ENCODE measurements at places on chromosomes 5 and 9.

DNA sequence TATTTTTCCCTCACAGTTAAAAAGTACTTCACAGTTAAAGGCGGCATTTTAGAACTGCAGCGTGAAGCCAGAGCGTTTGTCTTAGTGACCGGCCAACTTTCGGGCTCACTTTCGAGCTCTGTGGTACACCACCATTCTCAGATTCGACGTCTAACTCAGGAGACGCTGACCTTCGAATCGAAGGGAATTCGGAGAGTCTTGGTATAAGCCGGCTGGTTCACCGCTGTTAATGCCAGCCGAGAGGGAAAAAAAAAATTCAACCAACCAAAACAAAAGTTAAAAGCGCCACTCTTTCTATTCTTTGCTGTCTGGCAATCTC, 544 bp upstream of the SNX24 start:
- DNase-seq = peak; percentile 57

GRCh38 chr5:137796279-137796678, 42.1 kb upstream of the HNRNPA0 start:
- no peak for DNase-seq

DNA sequence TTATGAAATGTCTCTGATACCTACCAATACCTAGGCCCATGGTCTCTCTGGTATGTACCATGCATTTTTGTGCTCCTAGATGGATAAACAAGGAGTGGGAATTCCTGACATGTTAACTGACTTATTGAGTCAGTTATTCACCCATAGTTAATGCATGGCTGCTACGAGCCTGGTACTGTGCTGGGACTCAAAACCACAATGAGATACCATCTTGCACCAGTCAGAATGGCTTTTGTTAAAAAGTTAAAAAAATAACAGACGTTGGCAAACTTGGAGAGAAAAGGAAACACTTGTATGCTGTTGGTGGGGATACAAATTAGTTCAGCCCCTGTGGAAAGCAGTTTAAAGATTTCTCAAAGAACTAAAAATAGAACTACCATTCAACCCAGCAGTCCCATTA, 293.8 kb downstream of the OSTF1 start:
- no peak for DNase-seq

DNA sequence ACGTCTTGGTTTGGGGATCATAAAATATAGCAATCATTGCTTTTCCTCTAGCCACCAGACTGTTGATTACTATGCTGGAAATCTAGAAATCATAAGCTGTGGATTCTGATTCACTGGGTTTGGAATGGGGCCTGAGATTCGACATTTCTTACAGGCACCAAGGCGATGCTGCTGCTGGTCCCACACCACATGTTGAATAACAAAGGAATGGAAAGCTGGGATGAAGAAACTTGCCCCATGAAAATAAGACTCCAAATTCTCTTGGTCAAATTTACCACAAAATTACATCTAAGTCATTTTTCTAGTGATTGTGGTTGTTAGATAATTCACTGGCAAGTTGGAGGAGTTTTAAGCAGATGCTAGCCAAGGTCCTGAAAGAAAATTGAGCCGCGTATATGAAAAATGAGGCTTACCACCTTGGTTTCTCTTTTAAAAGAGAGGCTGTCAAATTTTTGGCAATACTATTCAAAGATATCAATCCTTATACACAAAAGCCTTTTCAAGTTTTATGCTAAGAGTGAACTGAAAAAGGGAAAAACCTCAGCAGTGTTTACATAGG, 23.0 kb upstream of the MEIKIN start:
- DNase-seq = no peak

DNA sequence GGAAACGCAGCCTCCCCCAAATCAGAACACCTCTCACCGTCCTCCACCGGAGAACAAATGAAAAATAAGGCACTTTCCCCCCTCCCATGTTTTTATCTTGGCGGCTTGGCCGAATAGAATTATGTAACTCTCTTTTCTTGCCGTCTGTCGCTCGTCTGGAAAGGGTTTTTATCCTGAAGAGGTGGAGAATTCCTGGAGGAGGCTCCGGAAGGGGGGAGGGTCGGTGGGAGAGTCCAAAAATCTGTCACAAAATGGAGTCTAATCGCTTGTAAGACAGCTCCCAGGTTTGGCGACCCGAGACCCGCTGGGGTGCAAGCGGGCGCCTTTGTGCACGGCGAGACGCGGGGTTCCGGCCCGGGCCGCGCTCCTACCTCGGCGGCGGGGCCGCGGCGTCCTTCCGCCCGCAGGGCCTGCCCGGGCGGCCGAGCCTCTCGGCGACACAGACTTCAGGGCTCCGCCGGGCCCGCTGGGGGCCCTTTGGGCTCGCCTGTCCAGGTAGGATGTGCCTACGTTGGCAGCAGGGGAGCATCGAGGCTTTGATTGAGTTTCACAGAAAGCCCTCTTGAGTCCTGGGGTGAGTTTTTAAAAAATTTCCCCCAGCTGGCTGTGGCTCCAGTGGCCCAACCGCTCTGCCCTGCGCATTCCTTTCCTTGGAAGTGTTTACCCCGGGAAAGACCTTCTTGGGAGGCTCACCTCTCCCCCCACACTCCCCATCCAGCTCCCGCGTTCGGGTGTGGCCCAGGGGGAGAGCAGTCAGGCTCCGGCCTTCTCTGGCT, 5.0 kb downstream of the LMX1B start:
- no peak for DNase-seq

DNA sequence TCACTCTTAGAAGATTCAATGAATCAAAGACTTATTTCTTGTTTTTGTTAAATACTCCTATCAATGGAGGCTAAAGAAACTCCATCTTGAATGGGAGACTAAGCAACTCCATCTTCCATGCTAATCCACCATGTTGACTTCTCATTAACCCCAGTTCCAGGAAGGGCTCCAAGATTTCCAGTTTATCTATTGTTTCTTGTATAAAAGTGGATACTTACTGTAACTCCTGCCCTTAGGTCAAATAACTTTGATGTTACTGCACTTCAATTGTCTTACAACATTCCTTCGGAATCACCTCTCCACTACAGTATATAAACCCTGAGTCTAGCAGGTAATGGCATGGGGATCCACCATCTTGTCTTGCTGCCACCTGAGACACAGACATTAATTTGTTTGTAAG, 63.0 kb downstream of the PUM3 start:
- DNase-seq = no peak

DNA sequence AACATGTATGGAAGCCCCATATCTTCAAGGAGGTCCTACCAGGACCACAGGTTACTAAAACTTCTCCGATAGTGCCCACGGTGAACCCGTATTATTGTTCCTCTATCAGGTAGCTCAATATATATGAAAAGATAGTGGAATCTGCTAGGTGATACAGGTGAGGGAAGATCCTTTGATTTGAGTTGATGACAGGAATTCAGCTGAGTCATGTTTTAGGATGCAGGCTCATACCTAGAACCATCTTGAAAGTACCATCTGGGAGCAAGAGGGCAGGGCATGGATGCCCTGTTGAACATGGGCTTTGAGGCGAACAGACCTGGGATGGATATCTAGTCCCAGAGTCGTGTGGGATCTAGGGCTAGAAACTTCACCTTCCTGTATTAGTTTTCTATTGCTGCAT, 31.8 kb downstream of the UBLCP1 start:
- DNase-seq = no peak

DNA sequence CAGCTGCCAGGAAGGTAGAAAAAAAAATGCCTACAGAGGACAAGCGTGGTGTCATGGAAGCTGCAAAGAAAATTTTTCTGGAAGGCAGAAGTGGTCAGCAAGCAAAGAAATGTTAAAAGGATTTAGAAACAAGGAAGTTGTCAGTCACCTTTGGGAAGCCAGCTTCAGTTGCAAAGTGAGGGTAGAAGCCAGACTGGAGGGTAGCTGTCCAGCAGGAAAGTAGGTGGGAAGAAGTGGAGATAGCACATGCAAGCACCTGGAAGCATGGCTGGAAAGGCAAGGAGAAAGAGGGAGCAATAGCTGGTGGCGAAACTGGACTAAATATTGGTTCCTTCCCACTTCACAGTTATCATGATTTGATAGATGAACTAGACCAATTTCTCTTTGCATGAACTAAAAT, 54.3 kb downstream of the ADRB2 start:
- no peak for DNase-seq

GRCh38 chr5:131993676-131994075, 17.8 kb downstream of the ACSL6 start:
- no peak for DNase-seq

GRCh38 chr5:148335259-148335658, at the start of gene SPINK9:
TSS of gene SPINK9 (plus strand) at chr5:148335559. CDS start at chr5:148335614, 55 bp downstream.
- DNase-seq = no peak

GRCh38 chr5:107576155-107576554, 94.6 kb downstream of the EFNA5 start:
- DNase-seq = no peak

DNA sequence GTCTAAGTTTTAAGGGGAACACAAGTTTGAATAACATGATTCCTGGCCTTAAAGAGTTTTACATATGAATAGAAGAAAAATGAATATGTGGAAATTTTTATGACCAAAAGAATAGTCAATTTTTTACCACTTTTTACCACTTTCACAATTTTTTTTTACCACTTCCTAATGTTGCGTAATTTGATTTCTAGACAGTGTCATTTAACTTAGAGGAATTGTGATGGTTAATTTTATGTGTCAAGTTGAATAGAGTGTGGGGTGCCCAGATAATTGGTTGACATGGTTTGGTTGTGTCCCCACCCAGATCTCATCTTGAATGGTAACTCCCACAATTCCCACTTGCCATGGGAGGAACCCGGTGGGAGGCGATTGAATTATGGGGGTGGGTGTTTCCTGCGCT, 416.6 kb downstream of the KIF4B start:
- no peak for DNase-seq

DNA sequence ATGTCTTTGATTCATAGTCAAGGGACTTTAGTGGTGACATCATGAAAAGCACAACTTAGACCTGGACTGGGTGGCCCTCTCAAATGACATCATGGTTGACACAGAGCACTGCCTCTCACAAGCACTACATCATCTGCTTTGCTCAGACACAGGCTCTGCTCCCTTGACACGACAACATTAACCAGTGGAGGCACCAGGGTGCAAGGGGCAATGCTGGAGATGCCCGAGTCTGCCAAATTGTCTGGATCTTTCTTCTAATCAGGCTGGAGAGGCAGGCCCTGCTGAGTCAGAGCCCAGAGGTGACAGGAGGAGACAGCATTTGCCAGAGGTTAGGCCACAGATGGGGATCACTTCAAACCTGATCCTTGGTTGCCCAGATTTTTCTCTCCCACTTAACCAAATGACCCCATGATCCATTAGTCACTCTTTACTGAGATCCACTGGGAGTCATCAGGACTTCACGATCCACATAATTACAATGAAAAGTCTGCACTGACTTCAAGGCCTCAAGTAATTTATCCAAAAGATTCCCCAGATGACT, 174.4 kb downstream of the SLIT3 start:
- DNase-seq = no peak

DNA sequence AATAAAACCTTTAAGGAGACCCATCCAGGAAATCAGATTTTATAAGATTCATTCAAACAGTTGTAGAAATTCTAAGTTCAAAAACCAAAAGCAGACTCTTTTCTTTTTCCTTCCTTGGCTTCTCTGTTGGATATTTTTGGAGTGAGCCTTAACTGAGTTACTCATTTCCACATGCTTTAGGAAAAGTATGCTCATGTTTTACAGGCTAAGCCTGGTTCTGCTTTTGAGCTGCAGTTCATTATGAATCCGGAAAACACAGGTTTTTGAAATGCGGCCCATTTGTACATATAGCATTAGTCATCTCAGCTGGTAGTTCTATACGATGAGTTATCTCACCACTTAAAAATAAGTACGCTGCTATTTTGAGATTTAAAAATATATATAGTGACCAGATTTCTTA, 156.6 kb upstream of the DMRT1 start:
- no peak for DNase-seq

DNA sequence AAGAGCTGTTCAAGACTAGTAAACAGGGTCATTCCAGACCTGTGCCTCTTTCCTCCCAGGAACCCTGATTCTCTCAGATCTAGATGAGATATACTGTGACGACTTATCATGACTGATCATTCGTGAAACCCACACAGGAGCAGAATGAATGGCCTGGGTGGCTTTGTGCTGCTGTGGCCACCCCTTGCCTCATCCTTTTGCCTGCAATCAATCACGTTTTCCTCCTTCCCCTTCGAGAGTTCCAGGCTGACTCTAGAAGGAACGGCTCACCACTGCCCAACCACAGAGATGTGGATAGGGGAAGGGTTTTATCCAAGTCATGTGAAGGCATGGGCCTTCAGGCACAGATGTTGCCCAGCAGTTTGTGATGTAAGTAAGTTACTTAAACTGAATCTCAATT, 5.8 kb downstream of the ANXA6 start:
- DNase-seq = peak; percentile 63

- DNase-seq = no peak
Measured at GRCh38 chr5:140205216-140205615, 30.2 kb downstream of the CYSTM1 start.

DNA sequence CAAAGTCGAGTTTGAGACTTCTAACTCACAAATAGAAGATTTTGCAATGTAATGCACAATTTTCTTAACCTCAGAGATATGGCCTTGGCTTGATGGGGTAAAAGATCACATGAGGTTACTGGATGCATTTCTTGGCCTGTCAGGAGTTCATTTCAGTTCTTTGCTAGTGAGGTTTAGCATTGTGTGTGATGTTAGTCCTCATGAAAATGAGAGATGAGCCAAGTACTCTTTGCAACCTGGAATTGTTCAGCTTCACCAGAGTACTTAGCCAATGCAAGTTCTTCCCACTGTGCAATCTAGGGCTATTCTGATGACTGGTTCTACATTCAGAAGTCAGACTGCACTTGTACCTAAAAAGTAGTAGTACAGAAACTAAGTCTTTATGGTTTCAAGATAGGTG, 24.9 kb downstream of the GNAQ start:
- DNase-seq = no peak

GRCh38 chr9:82332774-82333152, 344.2 kb downstream of the SPATA31D1 start:
- DNase-seq = no peak

DNA sequence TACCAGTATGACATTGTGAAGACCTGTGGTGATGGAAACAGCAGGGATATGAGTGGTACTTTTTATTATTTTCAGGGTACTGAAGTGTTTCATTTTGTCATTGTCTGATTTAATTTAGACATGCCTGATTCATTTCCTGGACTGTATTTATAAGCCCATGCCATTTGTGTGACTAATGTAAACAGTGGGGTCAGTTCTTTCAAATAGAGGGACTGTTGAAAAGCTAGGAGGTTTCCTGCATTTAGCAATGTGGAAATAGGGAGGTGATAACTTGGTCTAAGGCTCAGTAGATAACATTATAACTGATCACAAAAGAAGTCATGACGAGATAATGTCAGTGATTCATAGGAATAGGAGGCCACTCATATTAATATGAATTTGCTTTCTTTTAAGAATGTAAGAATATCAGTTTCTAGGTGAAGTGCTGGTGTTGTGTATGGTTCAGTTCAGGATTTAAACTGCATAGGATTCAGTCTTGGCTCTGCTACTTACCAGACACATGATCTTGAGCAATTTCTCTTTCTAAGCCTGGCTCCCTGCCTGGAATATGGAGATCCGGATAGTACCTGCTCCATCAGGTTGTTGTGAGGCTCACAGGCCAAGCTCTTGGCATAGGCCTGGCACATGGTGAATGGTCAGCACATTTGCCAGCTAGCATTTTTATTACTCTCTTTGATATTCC, 7.5 kb downstream of the RASGRF2 start:
- no peak for DNase-seq
